ENCODE measurements at places on chromosomes 6 and 20.

- DNase-seq: no peak
Measured at GRCh38 chr6:88513920-88514319, 347.8 kb upstream of the CNR1 start.

GRCh38 chr20:23132293-23132929 is 46.3 kb upstream of the CD93 start:
- no peak for DNase-seq

GRCh38 chr20:53989401-53989800 is 81.0 kb downstream of the BCAS1 start:
- DNase-seq: no peak

DNA sequence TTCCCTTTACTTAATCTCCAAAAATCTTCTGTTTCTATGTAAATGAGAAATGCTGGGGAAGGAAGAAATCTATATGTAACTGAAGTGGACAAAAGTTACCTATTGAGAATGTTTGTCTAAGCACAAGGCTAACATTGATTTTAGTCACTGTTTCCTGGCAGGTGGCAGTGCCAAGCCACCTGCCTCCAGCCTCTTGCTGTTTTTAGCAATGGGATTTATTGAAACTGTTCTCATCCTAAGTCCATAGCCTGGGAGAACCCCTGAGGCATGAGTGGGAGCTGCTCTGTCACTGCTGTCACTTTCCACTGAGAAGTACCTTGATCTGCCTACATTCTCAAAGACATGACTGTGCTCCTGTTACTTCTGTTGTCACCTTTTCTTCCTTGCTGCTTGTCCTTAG is 14.7 kb downstream of the ENPP3 start:
- DNase-seq: no peak

DNA sequence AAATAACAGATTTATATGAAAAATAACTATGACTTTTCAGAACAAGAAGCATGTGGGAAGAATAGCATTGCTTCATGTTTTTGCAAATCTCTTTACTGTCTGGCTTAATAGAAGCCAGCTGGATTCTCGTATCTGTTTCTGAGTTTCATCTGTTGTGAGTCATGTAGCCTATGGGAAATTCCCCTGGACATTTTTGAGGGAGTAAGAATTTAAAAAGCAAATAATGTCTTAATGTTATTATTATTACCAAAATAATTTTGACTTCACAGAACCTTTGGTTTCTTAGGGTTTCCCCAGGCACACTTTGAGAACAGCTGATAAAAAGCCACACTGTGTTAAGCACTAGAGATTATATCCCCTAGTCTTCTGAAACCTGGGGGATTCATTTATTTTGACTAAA is 75.8 kb downstream of the SYCP2L start:
- DNase-seq: peak; percentile 95

- DNase-seq: no peak
Measured at GRCh38 chr6:108380876-108381275, 86.0 kb downstream of the AFG1L start.

- DNase-seq: no peak
Measured at GRCh38 chr6:157434349-157435033, 53.5 kb downstream of the ZDHHC14 start.

GRCh38 chr20:6704132-6704861 is 63.2 kb upstream of the BMP2 start:
- peak; percentile 85 for DNase-seq

DNA sequence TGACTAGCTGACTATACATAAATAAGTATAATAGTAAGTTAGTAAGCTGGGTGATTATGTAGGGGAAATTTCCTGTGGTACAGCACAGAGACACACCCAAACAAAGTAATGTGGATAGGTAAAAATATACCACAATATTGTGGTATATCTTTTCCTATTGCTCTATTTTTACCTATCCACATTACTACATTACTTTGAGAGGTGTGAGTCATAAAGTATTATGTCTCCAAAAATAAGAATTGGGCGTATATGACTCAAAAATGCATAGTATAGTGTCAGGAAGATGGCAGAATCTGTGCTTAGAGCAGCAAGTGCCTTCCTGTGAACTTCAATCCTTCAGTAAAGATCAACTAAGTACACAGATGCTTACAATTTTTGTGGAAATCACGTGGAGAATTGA is 2.7 kb upstream of the SIRPG start:
- no peak for DNase-seq

GRCh38 chr6:20335872-20336271 is 65.8 kb upstream of the E2F3 start:
- no peak for DNase-seq

GRCh38 chr6:140271759-140272377 is 897.4 kb upstream of the CITED2 start:
- DNase-seq: no peak

DNA sequence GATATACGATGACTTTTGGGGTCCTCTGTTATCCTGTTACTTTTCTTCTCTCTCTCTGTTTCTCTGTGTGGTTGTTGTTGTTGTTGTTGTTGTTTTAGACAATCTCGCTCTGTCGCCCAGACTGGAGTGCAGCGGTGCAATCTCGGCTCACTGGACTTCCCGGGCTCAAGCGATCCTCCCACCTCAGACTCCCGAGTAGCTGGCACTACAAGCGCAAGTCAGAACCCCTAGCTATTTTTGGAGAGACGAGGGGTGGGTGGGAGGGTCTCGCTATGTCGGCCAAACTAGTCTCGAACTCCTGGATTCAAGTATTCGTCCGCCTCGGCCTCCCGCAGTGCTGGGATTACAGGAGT is 19.1 kb upstream of the ABT1 start:
- no peak for DNase-seq

- no peak for DNase-seq
Measured at GRCh38 chr20:20780127-20780824, 67.8 kb upstream of the RALGAPA2 start.

DNA sequence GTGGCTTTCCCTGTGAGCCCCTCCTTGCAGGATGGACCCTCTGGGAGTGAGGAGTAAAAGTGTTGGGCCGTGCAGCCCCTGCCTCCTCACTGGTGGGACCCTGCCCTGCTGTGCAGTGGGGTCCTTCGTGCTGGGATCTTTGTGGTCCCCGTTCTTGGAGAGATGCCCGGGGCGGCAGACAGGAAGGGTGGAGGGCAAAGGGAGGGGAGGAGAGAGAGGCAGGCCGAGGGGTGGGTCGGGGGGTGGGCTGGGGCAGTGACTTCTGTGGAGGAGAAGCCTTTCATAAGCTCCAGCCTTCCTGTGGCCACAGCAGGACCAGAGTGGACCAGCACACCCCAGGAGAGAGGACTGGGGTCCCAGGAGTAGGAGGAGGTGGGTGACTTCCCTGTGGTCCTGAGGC is at the start of gene COL20A1:
Gene COL20A1, plus strand, starts transcription at position 283 of the 400 bp plus-strand sequence. CDS start 1,922 bp downstream, outside the sequence.
- no peak for DNase-seq

DNA sequence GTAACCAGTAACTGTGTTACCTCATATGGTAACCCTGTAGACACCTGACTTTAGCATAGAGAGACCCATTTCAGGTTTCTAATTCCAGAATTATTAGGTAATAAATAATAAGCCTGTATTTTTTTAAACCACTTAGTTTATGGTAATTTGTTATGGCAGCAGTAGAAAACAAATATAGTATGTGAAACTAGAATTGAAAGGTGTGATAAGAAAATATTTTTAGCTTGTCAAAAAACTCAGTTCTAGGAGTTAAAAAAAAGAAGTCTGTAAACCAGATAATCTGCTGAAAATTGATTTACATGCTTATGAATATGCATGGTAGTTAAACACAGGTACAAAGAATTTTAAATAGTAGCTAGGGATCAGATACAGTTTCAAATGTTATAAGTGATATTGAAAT is 695.0 kb upstream of the GJE1 start:
- no peak for DNase-seq

DNA sequence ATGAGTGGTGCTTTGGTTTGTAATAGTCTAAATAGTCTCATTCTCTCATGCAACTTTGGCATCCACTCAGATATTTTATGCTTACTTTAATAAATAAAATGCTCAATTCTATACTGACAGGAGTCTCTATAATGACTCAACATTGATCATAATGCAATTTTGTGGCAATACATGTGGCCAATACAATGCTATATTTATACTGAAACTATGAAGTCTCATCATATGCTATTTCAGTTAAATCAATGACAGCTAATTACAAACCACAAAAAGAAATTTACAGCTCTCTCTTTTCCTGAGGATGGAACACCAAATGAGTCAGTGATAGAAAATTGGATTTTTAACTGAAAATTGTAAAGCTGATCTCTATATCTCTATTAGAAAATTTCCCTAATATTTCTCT is 77.1 kb downstream of the WASF1 start:
- peak; percentile 4 for DNase-seq

DNA sequence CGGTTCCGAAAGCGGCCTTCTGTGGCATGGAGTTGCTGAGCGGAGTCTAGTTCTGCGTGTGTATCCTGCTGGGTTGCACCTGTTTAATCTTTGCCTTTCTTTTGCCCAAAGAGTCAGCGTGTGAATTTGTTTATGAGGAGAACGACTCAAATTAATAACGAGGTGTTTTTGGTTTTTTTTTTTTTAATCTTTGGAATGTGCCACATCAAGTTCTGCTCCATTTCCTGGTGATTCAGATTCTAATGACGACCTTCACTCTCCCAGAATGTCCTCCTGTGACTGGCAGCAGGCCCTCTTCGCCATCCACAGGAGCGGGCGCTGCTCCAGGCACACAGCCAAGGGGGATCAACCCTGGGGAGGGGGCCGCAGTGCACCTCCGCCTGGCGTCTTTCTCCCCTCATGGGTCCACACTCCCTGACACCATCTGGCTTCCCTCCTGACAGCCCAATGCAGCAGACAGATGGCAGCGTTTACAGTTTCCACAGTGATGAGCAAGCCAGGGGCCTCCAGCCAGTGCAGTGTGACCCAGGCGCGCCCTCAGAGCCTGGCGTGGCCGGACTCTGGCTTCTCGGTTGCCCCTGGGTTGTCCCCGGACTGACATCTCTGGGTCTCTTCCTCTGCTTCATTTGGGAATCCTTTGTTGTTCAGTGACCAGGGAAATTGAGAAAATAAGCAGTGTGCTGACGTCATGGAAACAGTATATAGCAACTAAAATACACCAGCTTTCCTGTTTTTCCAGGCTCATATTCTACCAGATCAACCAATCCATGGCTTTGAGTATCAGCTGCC is 27.5 kb upstream of the AFDN start:
- no peak for DNase-seq

- DNase-seq: no peak
Measured at GRCh38 chr6:167571550-167571949, 246.7 kb downstream of the TTLL2 start.

DNA sequence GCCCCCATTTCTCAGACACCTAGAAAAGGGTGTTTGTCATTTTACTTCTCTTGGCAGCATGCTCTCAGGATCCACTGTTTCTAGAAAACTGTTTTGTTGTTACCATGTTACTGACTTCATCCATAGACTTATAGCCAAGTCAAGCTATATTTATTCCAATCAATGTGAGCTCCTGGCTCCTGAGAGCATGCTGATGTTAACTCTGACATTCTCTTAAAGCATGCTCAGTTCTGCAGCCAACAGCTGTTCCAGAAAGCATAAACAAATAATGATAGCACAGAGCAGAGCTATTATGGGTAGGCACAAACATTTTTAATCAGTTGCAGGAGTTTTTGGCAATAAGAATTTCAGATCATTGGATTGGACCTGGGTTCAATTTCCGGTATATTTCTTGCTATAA is 92.4 kb upstream of the CEP85L start:
- peak; percentile 53 for DNase-seq

- no peak for DNase-seq
Measured at GRCh38 chr6:24838081-24838480, 39.4 kb upstream of the ARMH2 start.

- peak; percentile 9 for DNase-seq
Measured at GRCh38 chr20:57195469-57196100, 70.9 kb downstream of the BMP7 start.

DNA sequence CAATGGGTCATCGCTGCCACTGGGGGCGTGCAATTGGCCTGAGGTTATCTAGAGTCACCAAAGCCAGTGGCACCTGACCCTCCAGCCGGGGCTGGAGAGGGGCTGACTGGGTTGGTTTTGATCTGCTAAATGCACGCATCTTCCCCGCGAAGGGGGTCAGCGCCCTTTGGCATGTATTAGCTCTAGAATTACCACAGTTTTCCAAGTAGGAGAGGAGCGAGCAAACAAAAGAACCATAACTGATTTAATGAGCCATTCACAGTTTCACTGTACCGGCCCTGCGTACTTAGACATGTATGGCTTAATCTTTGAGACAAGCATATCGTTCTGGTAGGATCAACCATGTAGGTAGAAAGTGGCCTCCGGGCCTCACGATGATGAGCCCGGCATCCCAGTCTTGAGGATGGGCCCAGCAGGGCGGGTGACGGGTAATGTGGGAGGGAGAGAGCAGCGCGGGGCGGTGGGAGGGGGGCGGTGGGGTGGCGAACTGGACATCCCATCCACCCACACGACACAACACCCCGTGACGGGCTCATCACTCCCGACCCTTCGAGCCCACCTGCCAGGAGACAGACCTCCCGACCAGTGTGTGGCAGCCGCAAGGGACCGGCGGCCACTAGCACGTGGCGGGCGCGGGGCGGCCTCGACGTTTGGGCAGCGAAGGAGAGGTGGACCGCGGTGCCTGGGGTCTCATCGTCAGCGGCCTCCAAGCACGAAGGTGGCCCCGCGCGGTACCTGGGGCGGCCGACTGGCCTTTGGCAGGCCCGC is 1957.5 kb upstream of the DEFB115 start:
- DNase-seq: no peak

DNA sequence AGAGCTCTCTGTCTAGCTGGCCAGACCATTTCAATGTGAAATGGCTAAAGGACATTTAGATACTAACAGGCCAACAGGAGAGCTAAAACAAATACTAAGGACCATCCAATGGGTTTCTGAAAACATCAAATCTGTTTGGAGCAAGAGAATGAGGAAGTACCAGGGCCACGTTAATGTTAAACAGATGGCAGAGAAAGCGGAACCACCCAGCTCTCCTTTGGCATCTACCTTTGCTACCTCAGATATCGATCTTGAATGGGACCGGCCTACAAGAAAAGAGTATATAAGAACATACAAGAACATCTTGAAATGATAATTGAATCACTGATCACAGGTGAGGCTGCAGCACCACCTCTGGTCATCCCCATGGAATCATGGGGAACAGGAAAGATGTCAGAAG is 31.8 kb downstream of the KCNK5 start:
- DNase-seq: no peak

DNA sequence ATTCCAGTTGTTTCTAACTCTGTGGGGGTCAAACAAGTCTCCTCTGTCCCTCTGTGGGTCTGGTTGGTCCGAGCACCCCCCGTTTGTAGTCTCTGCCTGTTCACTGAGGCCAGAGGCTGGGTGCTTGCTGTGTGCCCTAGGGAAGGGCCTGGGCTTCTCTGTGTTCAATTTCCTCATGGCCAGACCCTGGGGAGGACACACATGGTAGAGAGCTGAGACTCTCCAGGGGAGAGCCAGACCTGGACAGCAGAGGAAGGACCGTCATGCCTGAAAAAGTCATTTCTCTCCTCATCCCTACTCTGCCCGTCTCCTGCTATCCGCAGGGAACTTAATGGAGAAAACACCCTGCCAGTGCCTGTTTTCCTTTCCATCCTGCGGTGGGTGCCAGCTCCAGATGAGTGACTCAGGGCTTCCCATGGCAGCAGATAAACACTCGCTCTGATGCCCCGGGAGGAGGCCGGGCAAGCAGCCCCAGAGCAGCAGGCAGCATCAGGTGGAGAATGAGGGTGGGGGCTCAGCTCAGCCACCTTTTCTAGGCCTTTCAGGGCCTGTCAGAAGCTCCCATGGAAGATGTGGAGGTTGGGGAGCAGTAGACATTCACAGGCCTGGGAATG is 51.9 kb downstream of the SNAI1 start:
- DNase-seq: no peak

- peak; percentile 32 for DNase-seq
Measured at GRCh38 chr6:21887231-21888185, 294.0 kb downstream of the SOX4 start.

- no peak for DNase-seq
Measured at GRCh38 chr20:38243709-38244020, 16.9 kb downstream of the KIAA1755 start.
